ENCODE measurements at places on chromosomes 2 and 18.

- no peak for DNase-seq
Observed at GRCh38 chr2:101823347-101823791, 125.9 kb downstream of the MAP4K4 start.

GRCh38 chr2:30705711-30706533 lies 101.3 kb downstream of the CAPN13 start:
- DNase-seq: no peak

- DNase-seq: no peak
Observed at GRCh38 chr2:70528276-70528675, 25.4 kb downstream of the TGFA start.

GRCh38 chr18:9707381-9708056 lies 582 bp upstream of the RAB31 start:
- no peak for DNase-seq

GRCh38 chr2:161979490-161979889 lies 94.5 kb downstream of the DPP4 start:
- no peak for DNase-seq

DNA sequence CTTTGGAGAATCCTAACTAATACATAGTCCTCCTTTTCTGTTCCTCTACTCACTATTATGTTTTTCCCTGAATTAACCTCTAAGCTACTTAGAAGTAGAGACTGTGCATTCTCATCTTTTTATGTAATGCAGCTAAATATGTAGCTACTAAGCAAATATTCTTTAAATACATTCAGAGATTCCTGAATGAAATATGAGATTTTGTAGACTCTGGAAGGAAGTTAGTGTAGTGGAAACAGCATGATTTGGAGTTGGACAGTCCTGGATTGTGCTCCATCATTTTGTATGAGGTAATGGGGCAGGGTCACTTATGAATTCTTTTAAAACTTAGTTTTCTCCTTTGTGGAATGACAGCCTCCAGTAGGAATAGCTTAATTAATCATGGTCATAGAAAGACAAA lies 24.7 kb upstream of the NT5C1B start:
- DNase-seq: no peak

DNA sequence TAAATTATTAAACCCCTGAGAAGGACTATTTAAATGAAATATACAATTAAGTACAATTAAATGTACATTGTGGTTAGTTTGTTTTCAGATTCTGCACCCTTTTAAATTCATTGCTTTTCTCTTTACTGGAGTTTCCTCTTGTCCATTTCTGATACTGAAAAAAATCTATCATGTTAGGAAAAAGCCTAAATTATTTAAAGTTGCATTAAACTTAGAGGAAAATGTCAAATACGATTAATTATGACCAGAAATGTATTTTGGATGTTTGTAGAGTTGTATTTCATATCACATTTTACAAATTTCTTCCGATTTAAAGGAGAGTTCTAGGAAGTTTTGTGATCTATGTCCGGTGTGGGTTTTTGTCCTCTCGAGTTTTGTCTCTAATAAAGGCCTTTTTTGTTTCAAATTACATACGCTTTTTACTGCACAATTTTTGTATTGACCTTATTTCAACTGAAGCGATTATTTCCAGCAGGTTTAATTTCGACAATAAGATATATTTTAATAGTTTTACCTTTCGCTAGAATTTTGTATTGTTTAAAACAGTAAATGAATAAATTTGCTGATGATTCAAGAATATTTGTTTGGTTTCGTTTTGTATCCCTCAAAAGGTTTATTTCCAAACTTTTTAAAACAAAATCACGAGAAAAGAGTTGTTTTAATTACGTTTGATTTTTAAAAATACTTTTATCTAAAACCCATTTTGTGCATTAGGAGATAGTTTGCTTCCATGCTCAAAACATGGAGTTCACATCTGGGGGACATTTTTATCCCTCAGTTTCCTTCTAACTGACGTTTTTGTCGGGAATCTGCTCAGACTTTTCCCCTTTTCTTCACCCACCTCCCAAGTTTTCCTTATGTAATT lies 3.3 kb upstream of the SATB2 start:
- DNase-seq: no peak
